ENCODE measurements at places on chromosomes 1 and 21. TPM values are rescaled to one million over a fixed set of nuclear protein-coding genes. Genes with fewer than 3 reads are reported as not detected.

The ZBTB8A gene
- 7.3 TPM for total RNA-seq

The PKP1 gene
- total RNA-seq, result 0.24 TPM

The GJB4 gene
- total RNA-seq, result not detected

The GUCA2B gene
- not detected for total RNA-seq

The NCF2 gene
- total RNA-seq, result 5.3 TPM

The PLPPR4 gene
- 0.13 TPM for total RNA-seq

The TMCO2 gene
- total RNA-seq, result not detected

The PERM1 gene
- not detected for total RNA-seq

The CYP4Z1 gene
- not detected for total RNA-seq

The TIE1 gene
- 2.8 TPM for total RNA-seq

The PALMD gene
- 1.1 TPM for total RNA-seq

The PEX14 gene
- total RNA-seq, result 20.8 TPM

The RNF223 gene
- not detected for total RNA-seq

The SH3D21 gene
- 4.9 TPM for total RNA-seq

The MYBPH gene
- 8.5 TPM for total RNA-seq

The EDN2 gene
- total RNA-seq, result not detected

The SESN2 gene
- total RNA-seq, result 31.4 TPM

The KRTAP13-2 gene
- not detected for total RNA-seq

The ACOT11 gene
- 0.40 TPM for total RNA-seq

The LCE2C gene
- not detected for total RNA-seq

The RNPEP gene
- total RNA-seq, result 73.8 TPM
